ENCODE measurements at places on chromosomes 6 and 20.

- no peak for DNase-seq
These were observed 47.2 kb downstream of the RGS17 start for GRCh38 chr6:153083869-153084268.

- DNase-seq = no peak
These were observed 78.9 kb downstream of the CD40 start for GRCh38 chr20:46196990-46197389.

GRCh38 chr20:62357187-62357667, 9.9 kb downstream of the LAMA5 start:
- DNase-seq = no peak

GRCh38 chr6:43804550-43805223, 34.7 kb downstream of the VEGFA start:
- no peak for DNase-seq

DNA sequence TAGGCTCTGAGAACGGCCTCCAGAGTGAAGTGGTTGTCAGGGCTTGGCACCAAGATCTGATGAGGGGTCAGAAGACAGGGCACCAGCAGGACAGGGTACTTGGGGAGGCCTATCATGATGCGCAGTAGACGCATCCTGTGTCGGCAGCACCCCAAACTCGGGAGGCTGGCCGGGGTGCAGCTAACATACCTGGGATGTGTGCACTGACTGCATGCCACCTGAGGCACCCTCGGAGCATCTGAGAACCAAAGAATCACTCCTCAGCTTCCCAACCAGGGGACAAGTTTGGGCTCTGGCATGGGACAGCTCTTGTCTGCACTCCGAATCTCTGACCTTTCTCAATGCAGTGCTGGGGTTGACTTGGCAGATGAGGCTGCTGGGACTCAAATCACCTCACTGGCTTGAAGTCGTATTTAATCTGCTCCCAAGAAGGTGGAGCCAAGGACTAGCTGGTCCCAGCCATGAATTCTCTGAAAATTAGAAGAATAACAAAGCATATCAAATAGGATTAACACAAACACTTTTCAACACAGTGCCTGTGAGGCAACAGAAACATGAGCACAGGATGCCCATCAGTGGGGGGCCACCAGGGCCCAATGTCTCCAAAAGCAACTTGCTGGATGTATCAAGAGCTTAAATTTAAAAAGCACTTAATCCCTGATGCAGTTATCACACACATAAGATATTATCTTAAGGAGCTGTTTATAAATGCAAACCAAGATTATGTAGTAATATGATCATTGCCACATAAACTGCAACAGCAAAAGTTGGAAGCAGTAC, 348.8 kb downstream of the PREX1 start:
- no peak for DNase-seq

DNA sequence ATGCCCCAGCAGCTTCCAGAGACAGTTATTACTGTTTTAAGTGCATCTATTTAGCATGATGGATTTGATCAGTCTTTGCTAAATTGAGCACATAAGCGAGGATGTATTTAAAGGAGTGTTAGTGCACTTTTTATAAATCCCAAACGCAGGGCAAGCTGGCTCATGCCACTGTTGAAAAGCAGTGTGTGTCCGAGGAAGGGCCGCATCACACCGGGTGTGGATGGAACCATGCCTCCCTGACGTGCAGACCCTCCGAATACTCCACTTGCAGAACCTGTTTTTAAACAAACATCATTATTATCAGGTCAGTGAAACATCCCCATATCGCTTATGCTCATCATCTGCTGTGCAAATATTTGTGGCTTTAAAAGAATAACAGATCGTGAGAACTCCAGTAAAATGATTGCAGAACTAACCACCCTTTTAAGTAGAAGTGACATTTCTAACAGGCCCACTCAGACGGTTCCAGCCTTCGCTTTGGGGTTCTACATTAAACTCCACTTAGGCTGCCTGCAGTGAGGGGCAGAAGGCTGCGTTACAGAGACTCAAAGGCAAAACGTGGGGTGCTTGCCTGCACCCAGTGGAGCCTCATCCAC, 190.1 kb downstream of the CDH4 start:
- DNase-seq = no peak

GRCh38 chr20:46010491-46011391, 2.0 kb downstream of the MMP9 start:
- DNase-seq = no peak

- DNase-seq = no peak
These were observed 2.1 kb downstream of the WFDC8 start for GRCh38 chr20:45576995-45577394.

- DNase-seq = no peak
These were observed 46.7 kb downstream of the CEBPB start for GRCh38 chr20:50237349-50237748.

- no peak for DNase-seq
These were observed 272.6 kb downstream of the TSHZ2 start for GRCh38 chr20:53244711-53245110.

- DNase-seq = no peak
These were observed 2.0 kb downstream of the ACSS1 start for GRCh38 chr20:25055711-25056495.

GRCh38 chr6:80469977-80470376, 363.5 kb downstream of the BCKDHB start:
- DNase-seq = no peak

DNA sequence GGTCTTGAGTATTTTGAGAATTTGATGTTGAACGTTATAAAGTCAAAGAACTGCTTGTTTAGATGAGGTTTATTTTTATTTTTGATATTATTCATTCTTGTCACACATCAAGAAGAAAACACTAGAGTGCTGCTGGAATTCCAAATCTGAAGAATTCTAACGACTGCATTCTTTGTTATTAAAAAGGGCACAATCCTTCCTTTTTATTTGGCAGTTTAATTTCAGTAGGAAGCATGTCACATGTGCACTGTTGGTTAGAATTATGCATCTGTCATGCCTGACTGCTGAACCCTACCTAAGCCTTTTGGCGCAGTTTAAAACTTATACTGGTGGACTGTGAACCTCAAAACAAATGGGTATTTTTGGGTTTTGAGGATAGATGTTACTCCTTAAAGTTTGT, 4.0 kb downstream of the ID4 start:
- DNase-seq = no peak

DNA sequence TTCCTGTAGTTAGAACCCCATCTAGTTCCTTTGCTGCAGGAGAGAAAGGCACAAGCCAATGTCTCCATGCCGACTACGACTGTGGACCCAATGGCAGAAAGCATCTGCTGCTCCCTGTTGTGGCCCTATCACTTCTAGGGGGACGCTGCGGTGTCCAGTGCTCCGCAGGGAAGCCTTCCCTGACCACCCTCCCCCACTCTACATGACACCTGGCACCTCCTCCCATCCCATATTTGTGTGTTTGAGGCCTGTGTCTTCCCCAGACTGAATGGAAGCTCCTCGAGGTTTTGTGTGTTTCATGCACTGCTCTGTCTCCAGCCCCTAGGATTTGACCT, 159.5 kb downstream of the DTNBP1 start:
- no peak for DNase-seq

DNA sequence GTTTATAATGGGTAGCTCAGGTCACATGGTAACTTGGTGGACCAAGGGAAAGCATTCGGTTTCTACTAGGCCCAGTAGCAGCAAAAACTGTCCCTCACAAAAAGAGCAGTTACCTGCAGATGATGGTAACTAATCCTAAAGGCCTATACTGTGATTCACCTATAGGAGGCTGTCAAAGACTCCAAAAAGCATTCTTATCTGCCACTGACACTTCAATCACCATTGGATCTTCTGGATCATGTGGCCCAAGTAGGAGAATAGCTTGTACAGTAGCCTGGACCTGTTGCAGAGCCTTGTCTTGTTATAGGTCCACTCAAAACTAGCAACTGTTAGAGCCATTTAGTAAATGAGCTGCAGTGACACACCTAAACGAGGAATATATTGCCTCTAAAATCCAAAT, 23.2 kb upstream of the FILIP1 start:
- no peak for DNase-seq

GRCh38 chr6:25692472-25692871, 40.5 kb downstream of the SCGN start:
- no peak for DNase-seq

- DNase-seq = no peak
These were observed 85.6 kb upstream of the PTPRK start for GRCh38 chr6:128605961-128606360.

- DNase-seq = no peak
These were observed 333.0 kb downstream of the CD83 start for GRCh38 chr6:14450578-14450977.

DNA sequence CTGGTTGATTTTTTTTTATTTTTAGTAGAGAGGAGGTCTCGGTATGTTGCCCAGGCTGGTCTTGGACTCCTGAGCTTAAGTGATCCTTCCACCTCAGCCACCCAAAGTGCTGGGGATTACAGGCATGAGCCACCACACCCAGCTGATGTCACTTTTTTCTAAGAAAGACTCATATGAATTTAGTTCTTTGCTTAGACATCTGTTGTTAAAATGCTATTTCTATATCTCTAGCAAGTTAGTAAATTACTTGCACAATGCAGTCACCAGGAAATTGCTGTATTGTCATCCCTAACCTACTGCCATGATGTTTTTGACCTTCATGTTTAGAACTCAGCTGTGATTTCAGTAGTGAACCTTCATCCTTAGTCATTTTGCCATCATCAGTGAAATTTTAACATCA, 5.7 kb downstream of the KDM1B start:
- DNase-seq = no peak

- no peak for DNase-seq
These were observed 123.7 kb downstream of the AKAP7 start for GRCh38 chr6:131258816-131259476.

DNA sequence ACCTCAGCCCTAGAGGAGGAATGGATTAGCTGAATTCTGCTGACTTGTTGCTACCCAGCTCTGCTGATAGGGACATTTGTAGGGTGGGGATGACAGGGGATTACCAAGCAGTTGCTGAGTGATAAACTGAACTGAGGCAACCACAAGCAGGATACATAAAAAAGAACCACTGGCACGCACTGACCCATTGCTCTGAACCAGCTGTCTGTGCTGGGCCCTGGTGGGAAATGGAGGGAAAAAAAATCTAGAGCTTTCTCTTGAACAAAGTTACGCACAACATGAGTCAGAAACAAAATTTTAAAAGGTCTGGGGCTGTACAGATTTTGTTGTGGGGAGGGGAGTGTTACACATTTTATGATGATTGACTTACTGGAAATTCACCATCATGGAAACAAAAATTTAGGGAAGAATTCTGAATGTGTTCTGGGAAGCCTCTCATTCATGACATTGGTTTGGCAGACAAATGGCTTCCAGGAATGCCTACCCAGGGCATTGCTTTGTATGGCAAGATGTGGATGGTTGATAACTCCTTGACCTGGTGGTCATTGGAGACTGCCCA, 37.7 kb downstream of the FOXO3 start:
- no peak for DNase-seq

DNA sequence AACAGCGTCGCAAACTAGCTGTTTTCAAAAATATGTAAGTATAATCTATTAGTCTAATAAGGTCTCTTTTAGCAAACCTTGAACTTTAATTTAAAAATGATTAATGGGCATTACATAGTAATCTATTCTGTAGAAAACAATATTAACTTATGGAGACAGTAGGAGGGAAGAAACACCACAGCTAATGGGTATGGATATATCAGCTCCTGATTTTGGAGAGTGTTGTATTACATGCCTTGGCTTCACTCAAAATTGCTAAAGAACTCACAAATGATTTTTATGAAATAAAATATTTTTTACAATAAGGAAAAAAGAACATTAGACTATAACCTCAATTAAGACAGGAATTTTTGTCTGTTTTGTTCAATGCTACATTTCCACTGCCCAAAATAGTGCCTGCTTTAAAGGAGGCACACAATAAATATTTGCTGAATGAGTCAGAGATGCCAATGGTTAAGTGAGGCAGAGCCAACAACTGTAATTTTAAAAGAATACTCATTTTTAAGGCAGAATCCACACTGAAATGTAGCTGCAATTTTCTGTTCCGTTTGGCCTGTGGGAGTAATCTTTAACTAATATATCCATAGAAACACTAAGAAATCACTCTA, 15.7 kb downstream of the ATG5 start:
- no peak for DNase-seq

- DNase-seq = no peak
These were observed 23.2 kb upstream of the FAM50B start for GRCh38 chr6:3825851-3826581.

- DNase-seq = no peak
These were observed 31.7 kb downstream of the MOXD1 start for GRCh38 chr6:132369526-132369925.

GRCh38 chr20:29427201-29428060, 1830.0 kb upstream of the DEFB115 start:
- no peak for DNase-seq

DNA sequence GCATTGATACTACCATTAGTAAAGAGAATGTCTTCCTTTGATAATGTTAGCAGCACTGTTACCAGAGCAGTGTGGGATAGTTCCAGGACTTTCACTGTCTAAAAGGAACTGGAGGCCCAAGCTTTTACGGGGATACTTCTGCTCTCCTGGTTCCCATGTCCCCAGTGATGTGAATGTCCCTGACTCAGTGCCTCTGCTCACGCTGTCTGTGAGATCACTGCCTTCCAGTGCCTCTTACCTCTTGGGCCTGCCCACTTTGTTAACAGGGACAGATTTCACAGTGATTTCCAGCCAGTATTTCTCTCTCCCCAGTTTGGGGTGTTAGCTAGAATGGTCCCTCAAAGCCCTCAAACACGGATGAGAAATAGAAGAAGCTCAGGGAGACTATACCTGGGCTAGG, 14.4 kb downstream of the PTPRA start:
- DNase-seq = no peak

DNA sequence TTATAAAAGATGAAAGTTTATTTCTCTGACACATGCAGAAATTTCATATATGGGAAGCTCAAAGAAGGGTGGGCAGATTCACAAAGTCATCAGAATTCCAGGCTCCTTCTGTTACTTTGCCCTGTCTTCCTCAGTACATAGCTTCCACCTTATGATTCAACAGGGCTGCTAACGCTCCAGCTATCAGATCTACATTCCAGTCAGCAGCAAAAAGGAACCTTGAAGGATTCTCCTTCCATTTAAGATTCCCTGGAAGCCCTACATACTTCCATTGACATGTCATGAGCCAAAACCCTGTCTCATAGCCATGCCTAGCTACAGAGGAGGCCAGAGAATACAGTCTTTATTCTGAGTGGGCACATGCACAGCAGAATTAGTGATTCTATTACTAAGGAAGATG, 103.3 kb downstream of the NCR2 start:
- DNase-seq = no peak

GRCh38 chr6:134138226-134138975, 86.0 kb upstream of the SLC2A12 start:
- no peak for DNase-seq

- no peak for DNase-seq
These were observed 285.7 kb downstream of the BTBD3 start for GRCh38 chr20:12203399-12203798.

- DNase-seq = no peak
These were observed 23.8 kb upstream of the PLEKHG1 start for GRCh38 chr6:150575836-150576235.

DNA sequence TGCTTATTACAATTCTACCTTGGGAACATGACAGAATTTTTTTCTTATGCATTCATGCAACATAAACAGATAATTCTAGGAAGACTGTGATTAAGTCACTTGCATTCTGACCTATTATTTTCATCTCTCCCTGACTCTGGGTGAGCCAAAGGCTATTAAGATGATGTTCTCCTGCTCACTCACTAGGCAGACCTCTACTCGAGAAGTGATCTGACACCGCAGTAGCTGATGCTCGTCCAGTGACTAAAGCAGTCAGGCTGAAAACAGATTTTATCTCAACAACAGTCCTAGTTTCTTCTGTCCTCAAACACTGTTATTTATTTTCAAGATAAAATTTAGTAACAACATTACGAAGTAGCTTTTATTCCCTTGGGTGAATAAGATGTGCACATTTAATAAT, 17.3 kb downstream of the NAA20 start:
- DNase-seq = no peak

Measured in cerebellar nuclear complex (tissue), 1 donor.